ENCODE measurements at places on chromosomes 4 and X.

GRCh38 chrX:101079736-101080270 is 1.1 kb downstream of the TMEM35A start:
- no peak for DNase-seq

GRCh38 chrX:23861215-23861896 is 46.4 kb downstream of the APOO start:
- DNase-seq, result no peak

DNA sequence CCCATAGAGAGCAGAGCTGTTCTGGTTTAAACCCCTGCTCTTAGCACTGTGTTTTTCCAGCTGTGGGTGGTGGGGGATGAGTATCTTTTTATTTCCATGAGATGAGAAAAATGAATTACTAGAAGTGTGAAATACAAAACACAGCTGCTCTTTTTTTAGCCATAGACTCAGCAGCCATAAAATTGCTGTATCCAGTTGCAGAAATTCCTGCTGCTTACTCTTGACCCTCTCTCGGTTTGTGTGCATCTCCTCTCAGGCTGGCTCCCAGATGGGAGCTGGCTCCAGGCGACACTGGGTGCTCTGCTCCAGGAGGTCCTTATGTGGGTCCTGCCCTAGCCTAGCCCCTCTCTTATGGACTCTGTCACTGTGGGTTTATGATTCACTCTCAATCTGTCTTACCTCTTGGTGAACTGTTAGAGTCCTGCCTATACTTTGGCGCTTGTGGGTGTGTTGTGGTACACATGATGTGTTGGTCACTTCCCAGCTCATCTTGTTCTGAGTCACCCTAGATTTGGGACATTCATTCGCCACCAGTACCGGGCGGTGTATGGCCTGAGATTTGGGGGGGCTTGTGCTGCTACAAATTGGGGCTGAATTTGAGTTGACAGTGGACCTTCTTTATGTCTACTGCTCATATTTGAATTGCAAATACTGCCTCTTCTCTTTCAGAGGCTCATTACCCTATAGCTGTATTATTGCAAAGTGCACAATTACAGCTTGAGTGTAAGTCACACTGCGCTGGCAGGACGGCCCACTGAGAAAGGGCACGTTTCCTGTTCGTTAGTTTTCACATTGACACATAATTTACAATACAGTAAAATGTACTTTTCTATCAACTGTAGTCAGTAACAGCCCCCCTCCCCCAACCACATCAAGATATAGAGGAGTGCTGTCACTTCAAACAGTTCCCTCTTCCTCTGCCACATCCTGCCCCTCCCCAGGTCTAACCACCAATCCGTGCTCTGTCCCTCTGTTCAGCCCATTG is 46.9 kb upstream of the MSANTD1 start:
- DNase-seq, result no peak

- no peak for DNase-seq
These were observed 384.8 kb downstream of the FAM133A start for GRCh38 chrX:94058728-94059382.

- no peak for DNase-seq
These were observed 1273.0 kb downstream of the RAPGEF2 start for GRCh38 chr4:160375772-160376452.

DNA sequence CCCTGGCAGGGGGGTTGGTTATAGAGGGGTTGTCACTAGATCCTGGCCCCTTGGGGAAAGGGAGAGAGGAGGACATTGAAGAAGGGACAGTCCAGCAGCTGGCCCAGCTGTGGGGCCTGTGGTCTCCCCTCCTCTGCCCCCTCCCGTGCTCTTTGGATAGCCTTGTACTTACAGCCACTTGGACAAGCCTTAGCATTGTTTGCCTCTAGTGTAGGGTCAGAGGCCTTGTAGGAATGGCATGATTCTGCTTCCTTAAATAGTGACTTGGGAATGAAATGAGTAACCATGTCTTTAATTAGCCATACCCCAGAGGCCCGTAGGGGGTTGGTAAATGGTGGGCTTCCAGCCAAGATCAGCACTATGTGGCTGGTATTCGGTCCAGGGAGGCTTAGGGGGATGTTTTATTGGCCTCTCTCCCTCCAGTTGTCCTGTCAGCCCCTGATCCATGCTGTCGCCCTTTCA is 230.6 kb downstream of the PTTG2 start:
- DNase-seq, result no peak

DNA sequence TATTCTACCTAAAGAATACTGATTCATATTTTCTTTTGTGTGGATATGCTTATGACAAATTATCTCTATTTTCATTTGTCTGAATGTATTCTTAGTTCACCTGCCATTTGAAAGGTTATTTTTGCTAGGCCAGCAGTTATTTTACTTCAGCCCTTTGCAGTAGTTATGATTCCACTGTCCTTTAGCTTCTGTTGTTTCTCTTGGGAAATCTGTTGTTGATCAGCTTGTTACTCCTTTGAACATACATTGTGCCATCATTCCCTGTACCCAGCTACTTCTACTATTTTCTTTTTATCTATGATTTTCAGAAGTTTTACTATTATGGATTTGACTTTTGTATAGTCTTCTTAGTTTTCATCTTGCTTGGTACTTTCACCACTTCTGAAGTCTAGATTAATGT is 37.2 kb downstream of the RBM46 start:
- no peak for DNase-seq

- no peak for DNase-seq
These were observed 72.6 kb upstream of the SLC4A4 start for GRCh38 chr4:71266090-71266794.

- no peak for DNase-seq
These were observed at the start of gene SPINK2 for GRCh38 chr4:56821381-56822243. TSS of gene SPINK2 (minus strand) at chr4:56821701. CDS start at chr4:56821662, 39 bp downstream.

GRCh38 chrX:9037296-9037695 is 3.4 kb upstream of the FAM9B start:
- DNase-seq, result no peak

DNA sequence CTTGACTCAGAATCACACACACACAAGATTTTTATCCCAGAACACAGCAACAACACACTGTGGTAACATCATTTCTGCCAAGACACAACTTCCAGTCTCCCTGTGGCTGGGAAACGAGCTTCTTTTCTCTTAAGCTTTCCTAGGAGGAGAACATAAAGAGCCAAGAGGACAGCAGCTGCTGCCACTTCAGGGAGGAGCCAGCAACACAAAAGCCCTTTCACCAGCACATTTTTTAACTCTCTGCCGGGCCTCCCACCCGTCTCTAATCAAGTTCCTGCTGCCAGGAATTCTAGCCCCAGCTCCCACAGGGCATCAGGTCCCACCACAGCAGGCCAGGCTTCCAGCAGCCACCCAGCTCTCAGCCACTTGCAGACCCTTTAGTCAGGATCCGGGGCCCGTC is 22.4 kb downstream of the FAT1 start:
- no peak for DNase-seq

Data from HS-27A (cell line).